Activated CD4-positive, alpha-beta T cell treated with anti-CD3 and anti-CD28 coated beads for 4 hours (primary cell): ENCODE measurements at places on chromosomes 12 and 14.

DNA sequence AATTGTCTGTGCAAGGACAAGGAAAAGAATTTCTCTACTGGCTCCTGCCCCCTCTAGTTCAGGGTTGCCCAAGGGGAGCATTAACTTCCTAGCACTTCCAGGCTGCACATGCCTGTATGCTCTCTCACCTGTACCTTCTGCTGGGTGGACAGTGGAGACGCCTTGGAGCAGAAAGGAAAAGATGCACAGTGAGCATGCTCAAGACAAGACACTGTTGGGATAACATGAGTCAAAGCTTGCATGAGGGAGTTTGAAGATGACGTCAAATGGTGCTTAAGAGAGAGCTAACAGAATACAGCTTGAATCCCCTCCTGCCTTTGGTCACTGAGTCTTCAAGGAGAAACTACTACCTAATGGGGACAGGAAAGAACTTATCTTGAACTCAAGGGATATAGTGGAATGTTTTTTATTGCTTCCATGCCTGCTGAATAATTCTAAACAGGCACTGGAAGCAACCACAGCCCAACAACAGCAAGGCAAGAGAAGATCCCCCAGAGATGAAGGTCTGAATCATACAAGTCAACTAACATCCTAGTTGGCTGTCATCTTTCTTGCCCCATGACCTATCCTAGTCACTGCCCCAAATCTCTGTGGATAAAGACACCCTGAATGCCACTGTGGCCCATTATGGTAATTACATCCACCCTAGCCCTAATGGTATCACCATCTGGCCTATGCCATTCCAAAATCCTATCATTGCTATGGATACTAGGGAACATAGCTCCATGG is 23.5 kb downstream of the RPS6KA5 start:
- DNase-seq: no peak

GRCh38 chr14:91277546-91278382 is 33.3 kb upstream of the GPR68 start:
- no peak for DNase-seq

DNA sequence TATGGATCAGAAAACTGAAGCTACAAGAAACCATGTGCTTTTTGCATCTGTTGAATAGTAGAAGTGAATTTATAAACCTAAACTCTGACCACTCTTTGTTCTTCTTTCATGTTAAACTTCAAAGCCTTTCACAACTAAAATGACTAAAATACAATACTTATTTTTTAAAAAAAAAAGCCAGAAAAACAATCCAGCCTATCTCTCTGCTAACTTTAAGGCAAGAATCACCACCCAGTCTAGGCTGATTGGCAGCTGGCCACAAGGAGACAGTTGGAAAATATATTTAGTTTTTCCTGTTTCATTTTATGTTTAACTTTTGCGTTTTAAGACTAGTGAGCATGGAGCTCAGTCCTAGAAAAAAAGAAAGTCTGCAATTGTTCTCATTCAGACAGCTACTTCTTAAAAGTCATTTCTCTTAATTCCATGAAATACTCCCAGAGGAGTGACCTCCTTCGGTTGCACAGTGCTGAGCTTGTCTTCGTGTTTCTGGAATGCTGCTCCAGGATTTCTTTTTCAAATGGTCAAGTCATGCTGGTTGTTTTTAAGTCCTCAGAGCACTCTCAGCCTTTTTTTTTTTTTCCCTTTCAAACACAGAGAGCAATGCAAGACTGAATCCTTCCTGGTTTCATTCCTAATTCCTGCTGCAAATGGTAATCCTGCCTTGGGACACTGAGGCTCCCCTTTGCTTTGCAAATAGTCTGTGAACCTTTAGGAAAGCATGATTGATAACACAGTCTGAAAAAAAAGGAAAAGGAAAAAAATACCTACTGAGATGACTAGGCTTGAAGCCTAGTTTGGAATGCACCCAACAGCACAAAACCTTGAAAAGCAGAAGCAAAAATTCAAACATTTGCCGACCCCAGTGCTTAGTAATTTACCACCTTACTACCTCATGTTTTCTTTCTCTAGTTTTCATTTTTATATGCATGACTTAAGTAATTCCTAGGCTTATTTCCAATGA is 233.3 kb upstream of the DAAM1 start:
- no peak for DNase-seq

DNA sequence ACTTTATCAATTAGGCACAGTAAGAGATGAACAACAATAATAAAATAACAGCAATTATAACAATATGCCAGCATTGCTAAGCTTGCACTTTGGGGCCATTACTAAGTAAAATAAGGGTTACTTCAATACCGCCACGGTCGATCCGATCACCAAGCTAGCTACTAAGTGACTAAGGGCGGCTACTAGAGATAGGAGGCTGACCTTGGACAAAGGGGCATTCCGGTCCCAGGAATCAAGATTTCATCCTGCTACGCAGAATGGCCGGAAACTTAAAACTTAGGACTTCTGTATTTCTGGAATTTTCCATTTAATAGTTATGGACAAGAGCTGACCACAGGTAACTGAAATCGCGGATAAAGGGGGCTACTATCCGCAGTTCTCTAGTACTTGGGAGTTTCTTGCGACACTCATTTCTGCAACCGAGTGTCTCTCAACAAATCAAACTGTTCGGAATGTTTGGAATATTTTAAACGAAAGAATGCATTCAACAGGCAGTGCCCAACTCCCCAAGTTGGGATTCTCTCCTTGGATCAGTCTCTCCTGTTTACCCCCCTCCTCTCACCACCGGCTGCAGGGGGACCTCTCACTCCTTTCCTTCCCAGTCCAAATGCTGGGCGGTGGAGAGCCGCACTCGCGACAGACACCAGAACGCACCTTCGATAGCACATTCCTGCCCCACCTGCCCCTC is 650 bp downstream of the HEBP1 start:
- DNase-seq: no peak

DNA sequence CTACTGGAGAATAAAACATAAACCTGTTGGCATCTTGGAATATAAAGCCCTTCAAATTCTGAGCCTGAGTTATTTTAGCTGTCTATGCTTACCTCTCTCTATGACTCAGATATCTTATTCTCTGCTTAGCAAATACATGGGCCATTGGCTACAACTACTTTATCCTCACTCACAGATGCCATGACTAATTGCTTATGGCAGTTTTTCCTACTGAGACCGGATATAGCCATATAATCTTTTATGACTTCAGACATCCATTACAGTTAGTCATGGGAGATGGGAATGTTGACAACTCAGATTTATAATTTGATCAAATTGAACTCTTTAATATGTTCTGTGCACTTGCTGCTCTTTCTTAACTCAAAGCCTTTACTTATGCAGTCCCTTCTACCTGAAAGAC is 502.4 kb upstream of the ATP2B1 start:
- no peak for DNase-seq

- DNase-seq: peak; percentile 42
Observed at GRCh38 chr12:24839268-24839791, 109.6 kb downstream of the BCAT1 start.

DNA sequence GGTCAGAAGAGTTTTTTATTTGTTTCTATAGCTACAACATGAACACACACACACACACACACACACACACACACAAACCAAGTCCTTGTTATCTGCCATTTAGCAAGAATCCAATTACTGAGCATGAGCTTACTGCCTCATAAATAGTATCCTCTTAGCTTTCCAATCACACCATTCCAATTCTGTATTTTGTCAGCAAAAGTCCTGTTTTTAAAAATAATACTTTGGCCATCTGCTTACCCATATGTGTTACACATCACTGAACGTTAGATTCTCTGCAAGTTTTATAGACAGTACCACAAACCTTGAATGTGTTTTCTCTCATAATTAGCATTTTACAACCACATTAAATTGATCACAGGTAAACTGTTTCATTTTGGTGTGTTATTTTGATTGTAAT is 1905.4 kb upstream of the FLRT2 start:
- DNase-seq: no peak

DNA sequence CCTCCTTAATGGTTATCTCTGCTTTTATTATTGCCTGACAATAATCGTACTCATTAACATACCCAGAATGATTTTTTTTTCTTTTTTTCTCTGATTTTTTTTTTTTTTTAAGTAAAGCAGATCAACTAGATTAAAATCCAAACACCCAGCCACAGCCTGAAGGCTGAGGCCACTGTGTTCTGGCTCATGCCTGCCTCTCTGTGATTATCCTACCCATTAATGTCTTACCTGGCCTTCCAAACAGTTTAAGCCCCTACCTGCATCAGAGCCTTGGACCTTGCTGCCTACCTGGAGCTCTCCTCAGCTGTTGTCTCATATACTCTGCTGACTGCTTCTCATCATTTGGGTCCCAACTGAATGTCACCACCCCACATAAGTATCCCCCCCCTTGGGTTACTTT is 6.8 kb upstream of the TMED10 start:
- no peak for DNase-seq

DNA sequence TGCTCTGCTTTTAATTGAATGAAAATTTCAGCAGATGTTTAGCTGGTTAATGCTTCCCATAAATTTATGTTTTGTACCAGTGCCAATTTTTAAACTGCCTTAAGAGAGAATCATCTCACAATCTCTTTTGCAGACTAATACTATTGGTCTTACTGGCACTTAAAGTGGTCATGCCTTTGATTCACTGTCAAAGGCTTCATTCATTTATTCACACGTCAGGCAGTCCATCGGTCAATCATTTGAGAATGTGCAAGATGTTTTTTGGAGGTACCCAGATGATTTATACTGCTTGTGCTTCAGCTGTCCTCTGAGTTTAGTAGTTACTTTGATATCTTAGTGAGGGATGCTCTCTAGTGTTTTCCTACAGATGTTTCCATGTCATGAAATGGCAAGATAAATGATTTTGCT is 83.4 kb downstream of the NAV3 start:
- no peak for DNase-seq

DNA sequence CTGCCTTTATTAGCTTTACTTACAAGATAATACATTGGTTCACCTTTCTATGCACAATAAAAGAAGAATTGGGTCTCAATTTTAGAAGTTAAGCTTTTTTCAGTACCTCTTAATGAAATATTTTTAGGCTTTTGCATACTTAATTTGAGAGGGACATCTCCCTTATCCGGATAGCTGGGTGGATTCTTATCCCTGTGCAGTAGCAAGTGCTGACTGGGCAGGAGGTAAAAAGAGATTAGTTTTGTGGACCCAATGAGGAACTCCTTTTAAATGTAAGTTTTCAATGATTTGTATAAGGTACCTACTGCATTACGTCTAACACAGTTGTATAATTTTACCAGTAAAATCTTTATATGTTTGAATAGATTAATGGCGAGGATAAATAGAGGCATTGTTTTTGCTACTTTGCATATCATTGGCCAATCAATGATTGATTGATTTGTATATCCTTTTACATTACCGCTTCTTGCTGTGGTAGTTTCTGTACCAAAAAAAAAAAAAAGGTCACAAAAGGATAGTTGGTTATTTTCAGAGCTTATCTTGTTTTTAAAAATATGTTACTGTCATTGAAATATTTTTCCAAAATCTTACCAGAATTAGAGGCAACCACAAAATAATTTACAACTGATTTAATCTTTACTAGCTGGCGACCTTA is 2.2 kb downstream of the CPSF6 start:
- no peak for DNase-seq

DNA sequence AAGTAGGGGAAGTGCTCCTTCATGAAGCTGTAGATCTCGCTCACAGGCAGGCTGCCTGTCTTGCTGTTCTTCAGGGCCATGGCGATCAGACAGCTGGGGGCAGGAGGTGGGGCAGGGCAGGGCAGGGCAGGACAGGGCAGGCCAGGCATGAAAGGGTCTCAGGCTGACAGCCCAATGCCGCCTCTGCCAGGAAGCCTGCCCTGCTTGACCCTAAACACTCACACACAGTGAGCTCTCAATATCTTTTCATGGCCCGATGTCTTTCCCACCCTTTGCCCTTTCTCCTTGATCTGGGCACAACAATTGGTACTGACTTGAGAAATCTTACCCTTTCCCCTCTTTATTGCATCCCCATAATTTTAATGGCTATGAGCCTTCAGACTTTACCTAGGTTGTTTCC is 22.4 kb downstream of the FOXN4 start:
- DNase-seq: no peak

DNA sequence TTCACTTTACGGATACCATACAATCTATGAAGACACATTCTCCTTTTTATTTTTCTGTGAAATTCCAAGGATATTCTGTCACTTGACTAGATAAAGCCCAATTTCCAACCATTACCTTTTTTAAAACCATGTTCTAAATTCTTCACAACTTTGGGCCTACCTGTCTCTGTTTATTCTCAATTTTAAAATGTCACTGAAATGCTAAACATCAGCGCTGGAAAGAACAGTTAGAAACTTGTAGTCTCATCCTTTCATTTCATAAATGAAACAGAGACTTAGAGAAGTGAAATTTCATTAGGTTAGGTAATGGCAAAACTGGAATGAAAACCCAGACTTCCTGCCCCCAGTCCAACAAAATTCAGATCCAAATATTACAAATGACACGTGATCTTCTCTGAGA is 396.2 kb downstream of the CCDC91 start:
- no peak for DNase-seq

DNA sequence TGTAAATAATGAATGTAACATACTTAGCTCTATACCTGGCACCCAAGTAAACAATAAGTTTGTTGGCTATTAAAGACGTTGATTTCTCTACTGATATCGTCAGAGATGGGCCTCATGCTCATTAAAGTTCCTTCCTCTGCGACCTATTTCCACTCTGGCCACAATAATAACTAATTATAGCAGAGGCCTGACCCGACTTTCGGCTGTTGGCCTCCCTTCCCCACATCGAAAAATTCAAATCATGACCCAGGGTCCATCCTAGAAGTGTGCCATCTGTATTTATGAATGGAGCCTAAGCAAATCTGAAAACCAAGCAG is 321 bp upstream of the USP30 start:
- DNase-seq: no peak

DNA sequence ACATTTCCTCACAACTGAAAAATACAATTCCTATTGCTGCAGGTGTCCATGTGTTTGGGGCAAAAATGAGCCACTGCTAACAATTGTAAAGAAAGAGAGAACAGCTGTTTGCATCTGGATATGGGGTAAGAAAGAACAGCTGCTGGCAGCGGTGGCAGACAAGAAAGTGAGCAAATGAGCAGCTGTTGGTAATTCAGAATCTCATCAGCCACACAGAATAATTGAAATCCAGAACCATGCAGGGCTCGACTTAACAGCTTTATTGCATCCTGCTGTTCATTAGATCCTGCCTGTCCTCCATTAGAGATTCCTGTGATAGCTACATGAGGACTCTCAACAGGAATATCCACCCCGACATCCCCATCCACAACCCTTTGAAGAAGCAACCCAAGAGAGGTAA is 62.5 kb upstream of the TSPAN8 start:
- DNase-seq: no peak

DNA sequence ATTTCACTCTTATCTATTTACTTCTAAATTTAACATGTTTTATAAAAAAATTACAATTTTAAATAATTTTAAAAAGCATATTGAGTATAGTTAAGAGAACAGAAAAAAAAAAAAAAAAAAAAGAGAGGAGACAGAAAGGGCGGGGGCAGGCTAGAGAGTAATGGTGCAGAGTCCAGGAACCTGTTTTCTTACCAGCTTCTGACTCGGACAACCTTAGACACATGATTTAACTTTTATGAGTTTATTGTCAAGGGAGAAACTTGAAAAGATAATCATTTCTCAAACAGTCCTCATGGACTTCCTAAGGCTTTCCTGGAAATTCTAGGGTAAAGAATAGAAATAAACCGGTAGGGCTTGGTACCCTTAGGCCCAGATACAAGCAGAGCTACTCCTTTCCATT is 84.3 kb downstream of the RPS6KA5 start:
- DNase-seq: no peak
